Esophagus (tissue), 2 donors: ENCODE measurements at places on chromosomes 12 and 14. TPM values are rescaled to one million over a fixed set of nuclear protein-coding genes. Genes with fewer than 3 reads are reported as not detected.

Gene RIMBP2
- 0.20 TPM for polyA plus RNA-seq

Gene RNF212B
- not detected for polyA plus RNA-seq

Gene RBP5
- 2.2 TPM for polyA plus RNA-seq

Gene ACVR1B
- polyA plus RNA-seq = 12.4 TPM

Gene PLBD1
- 43.5 TPM for polyA plus RNA-seq

Gene MYH6
- polyA plus RNA-seq = 0.20 TPM

Gene TECPR2
- 3.8 TPM for polyA plus RNA-seq

Gene TRIM9
- 0.06 TPM for polyA plus RNA-seq

Gene RNU4-1
- not detected for polyA plus RNA-seq

Gene KLHL33
- polyA plus RNA-seq = 0.06 TPM

Gene TCL1B
- polyA plus RNA-seq = not detected

Gene PTGER2
- 0.41 TPM for polyA plus RNA-seq

Gene BIN2
- polyA plus RNA-seq = 1.7 TPM

Gene M6PR
- polyA plus RNA-seq = 45.9 TPM

Gene NKX2-8
- 1.6 TPM for polyA plus RNA-seq

Gene GTF2A1
- 6.2 TPM for polyA plus RNA-seq

Gene FITM1
- 1.1 TPM for polyA plus RNA-seq

Gene SLC5A8
- polyA plus RNA-seq = 0.04 TPM

Gene SOCS4
- 3.0 TPM for polyA plus RNA-seq

Gene RD3L
- polyA plus RNA-seq = not detected

Gene CATSPERB
- 0.19 TPM for polyA plus RNA-seq

Gene RNASE2
- 0.29 TPM for polyA plus RNA-seq
